ENCODE measurements at places on chromosomes 12 and 14. TPM values are rescaled to one million over a fixed set of nuclear protein-coding genes. Genes with fewer than 3 reads are reported as not detected.

Gene MFAP5
- not detected for total RNA-seq

Gene PRIM1
- 62.9 TPM for total RNA-seq

Gene KLRG1
- total RNA-seq, result 3.0 TPM

Gene LRP1-AS
- total RNA-seq, result not detected

Gene OR4Q3
- total RNA-seq, result not detected

- ATAC-seq, result no peak
These were observed 170.1 kb upstream of the FRMD6 start for GRCh38 chr14:51481643-51482042.

DNA sequence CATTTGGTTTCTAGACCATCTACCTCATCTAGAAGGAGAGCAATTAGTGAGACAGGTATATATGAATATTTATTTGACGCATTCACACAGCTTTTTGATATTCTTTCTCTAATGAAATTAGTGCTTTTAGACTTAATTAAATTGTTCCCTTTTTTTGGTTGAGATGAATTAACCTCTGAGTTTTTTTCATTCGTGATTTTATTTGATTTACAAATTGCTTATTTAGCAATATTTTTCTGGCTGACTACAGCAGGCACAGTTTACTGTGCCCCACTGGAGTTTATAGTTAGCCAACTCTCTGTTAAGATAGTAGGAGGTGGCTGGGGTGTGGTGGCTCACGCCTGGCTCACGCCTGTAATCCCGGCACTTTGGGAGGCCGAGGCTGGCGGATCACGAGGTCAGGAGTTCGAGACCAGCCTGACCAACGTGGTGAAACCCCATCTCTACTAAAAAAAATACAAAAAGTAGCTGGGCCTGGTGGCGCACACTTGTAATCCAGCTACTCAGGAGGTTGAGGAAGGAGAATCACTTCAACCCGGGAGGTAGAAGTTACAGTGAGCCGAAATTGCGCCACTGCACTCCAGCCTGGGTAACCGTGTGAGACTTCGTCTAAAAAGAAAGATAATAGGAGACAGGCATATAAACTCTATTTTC is 16.7 kb downstream of the MDM2 start:
- no peak for ATAC-seq

DNA sequence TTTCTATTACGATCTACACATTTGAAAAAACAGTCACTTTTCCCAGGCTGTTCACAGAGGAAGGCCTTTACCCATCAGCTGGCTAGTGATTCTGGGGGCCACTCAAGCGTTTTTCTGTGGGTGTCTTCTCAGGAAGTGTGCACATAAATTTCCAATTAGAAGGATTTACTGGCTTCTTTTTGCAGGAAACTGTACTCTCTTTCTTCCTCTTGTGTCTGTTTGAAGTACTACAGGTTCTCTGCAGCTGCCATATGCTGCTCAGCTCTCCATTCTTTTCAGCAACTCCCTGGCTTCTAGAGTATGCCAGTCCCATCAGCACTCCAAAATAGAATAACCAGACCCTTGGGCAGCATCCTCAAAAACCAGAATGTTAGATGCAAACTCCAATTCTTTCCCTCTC is 110.4 kb upstream of the NAV3 start:
- no peak for ATAC-seq

GRCh38 chr12:110688446-110689280 is at the start of gene HVCN1:
Gene HVCN1 (minus strand): TSS chr12:110689115. CDS start chr12:110683245, 5,870 bp downstream.
- peak; percentile 62 for ATAC-seq

DNA sequence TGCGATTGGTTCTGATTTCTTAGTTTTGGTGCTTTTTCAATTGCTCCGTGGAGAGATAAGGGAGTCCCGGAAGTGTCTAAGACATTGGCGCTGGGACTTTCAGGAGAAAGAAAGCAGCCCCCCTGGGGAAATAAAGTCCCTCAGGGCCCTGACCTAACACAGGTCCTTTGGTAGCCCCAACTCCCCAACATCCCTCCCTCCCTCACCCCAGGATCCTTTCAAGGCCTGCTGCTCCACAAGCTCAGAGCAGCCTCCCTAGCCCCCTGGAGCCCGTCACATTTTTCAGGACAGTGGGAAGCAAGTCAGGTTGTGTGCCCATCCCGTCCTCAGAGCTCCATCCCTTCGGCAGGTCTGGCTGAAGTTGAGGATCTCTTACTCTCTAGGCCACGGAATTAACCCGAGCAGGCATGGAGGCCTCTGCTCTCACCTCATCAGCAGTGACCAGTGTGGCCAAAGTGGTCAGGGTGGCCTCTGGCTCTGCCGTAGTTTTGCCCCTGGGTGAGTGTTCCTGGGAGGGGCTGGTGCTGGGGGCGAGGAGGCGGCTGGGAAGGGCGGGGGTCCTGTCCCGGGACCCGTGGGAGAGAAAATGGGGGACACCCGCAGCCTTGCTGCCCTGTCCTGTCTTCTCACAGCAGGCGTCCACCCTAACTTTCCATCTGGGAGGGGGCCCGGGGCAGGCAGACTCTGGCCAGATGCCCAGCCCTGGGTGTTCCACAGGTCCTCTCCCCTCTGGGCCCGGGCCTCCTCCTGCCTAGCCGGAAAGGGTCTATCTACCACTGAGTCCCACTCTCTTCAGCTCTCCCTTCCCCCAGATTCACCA is 950 bp downstream of the IFI27 start:
- ATAC-seq, result no peak

DNA sequence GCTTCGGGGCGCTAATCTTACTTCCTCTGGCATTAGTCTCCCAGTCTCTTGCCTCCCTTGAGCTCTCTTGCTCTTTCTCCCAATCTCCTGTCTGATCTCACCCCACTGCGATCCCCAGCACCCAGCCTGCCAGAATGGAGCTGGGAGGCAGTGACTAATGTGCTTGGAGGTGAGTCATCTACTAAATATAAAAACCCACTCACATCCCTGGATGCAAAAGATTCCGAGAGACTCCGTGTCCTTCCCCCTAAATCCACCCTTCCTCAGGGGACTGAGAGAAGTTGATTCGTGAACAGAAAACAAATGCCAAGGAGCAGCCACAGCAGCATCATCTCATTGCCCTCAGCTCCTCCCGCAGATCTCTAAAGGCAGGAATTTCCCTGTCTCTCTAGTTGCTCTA is 45.7 kb upstream of the KCNA5 start:
- no peak for ATAC-seq

GRCh38 chr14:96309896-96310330 is 53.2 kb downstream of the ATG2B start:
- ATAC-seq, result no peak

DNA sequence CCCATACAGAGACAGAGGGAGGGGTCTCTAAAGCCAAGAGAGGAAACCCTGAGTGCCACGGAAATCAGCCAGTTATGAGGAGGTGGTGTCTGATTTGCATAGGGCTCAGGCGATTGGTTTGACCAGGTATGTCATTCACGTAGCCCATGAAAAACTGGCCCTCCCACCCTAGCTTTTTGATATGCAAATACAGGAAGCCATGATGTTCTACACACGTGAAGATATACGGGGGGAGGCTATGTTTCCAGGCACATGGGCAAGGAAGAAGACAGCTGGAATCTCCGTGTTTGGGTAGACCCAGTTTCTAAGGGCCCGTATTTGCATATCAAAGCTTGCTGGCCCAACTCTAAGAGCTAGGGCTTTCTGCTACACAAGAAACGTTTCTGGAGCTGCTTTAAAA is 717.8 kb upstream of the SEL1L start:
- no peak for ATAC-seq

GRCh38 chr12:42372154-42372791 is 46.3 kb downstream of the PPHLN1 start:
- ATAC-seq, result peak; percentile 62

GRCh38 chr12:643475-644302 is 19.6 kb downstream of the NINJ2 start:
- ATAC-seq, result peak; percentile 0

- ATAC-seq, result no peak
These were observed 13.8 kb downstream of the EXOC5 start for GRCh38 chr14:57254884-57255283.

- no peak for ATAC-seq
These were observed 28.6 kb upstream of the DICER1 start for GRCh38 chr14:95185767-95186392.

- no peak for ATAC-seq
These were observed 308.8 kb upstream of the SYT1 start for GRCh38 chr12:78555802-78556201.

DNA sequence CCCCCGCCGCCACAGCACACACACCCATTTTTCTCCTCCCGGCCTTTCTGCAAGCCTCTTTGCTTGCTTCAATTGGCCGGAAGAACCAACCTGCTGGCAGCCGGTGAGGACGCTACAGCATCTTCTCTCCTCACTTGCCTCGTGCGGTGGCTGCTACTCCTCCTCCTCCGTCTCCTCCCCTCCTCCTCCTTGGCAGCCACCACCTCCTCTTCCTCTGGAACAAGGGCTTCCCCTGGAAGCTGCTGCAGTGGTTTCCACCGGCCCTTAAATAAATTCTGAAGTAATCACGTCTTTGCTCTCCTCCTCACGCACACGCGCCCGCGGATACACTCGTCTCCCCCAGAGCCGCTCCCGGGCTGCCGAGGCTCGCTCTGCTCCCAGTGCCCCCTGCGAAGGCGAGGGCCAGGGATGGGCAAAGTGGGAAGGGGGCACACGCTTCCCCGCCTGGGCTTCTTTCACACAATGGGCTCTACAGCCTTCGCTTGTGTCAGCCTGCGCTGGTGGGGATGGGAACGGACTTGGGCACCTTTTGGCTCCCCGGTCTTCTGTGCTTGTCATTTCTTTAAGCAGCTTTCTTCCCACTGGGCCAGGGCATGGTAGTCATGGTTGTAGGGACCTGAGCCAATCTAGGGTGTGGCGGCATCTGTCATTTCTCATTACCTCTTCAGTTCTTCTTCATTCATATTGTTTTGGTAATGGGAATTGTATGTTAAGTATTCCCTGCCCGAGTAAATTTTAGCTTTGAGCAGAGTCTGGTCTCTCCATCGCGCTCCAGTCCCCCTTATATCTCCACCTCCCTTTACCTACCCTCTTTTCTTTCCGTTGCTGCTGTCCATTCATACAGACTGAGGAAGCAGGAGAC is at the start of gene PPFIA2:
Gene PPFIA2, minus strand, starts transcription at position 161 of the 862 bp plus-strand sequence.
- peak; percentile 45 for ATAC-seq

- ATAC-seq, result no peak
These were observed 70.5 kb downstream of the FIGNL2 start for GRCh38 chr12:51777973-51778372.

- ATAC-seq, result peak; percentile 87
These were observed 116.6 kb downstream of the ETV6 start for GRCh38 chr12:11765817-11766794.

DNA sequence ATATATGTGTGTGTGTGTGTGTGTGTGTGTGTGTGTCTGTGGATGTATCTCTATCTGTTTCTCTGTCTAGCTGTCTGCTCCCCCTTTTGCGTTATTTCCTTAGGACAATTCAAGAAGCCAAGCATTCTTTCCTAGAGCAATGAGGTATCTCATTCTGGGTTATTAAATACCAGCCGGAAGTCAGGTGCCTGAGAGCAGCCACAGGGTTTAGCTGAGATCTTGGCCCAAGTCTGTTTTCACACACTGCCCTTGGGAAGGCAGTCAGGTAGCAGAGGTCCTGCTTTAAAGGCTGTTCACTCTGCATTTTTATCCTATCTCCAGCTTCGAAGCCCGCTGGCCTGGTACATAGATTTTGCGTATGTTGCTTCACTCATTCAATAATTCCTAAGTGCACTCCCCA is 76.8 kb downstream of the TSPAN9 start:
- no peak for ATAC-seq
